ENCODE measurements at places on chromosomes 1 and 21.

- DNase-seq = no peak
Observed at GRCh38 chr1:227191607-227192006, 126.7 kb downstream of the CDC42BPA start.

DNA sequence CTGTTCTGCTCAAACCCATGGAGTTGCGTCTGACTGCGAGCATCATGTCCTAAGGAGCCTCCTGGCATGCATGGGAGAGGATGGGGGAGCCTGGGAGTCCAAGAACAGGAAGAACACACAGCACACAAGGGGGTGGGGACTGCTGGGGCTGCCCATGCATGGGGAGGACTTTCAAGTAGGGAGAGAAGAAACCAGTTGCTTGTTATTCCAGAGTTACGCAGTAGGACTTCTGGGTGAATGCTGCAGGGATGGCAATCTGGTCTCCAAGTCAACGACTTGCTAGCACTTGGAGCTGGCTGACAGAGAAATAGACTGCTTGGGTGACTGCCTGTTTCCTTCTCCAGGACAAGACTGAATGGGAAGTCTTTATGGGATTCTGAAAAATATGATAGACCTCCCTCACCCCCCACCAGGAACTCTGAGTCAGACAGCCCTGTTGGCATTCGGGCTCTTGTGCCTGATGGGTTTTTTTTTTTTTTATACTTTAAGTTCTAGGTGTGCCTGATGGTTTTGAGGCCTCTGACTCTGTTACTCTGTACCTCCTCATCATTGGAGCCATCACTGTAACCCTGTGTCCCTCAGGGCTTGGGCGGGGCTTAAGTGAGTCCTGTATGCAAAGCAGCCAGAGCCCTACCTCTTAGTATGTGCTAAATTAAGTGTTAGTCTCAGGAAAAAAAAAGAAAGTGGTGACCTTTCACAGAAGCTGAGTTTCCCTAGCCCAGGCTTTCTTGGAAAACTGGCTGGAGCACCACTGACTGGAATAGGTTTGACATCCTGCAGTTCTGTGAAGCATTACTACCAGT is 30.3 kb downstream of the MAP3K21 start:
- DNase-seq = no peak

DNA sequence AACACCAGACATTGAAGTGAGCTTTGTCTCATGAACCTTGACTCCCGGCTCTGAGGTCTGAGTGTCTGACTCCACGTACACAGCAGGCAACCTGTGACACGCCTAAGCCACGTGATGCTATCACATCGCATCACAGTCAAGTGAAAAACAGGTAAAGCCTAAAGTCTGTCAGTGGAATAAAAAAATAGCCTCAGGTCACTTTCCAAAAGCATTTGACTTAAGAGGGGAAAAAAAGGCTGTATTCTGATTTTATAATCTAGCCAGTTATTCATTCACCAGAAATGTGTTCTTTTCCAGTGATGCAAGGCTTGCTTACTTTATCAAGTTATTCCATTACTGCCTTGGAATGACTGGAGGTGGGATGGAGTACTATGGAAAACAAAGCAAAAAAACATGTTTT is 163.2 kb upstream of the HMCN1 start:
- DNase-seq = no peak

GRCh38 chr1:112761714-112762480 is 46.8 kb upstream of the PPM1J start:
- DNase-seq = no peak

Measured in activated CD8-positive, alpha-beta memory T cell treated with anti-CD3 and anti-CD28 coated beads for 1 hour (primary cell).